ENCODE measurements at places on chromosomes 16 and 17.

GRCh38 chr17:82666931-82667667 is 18.9 kb upstream of the WDR45B start:
- no peak for DNase-seq

DNA sequence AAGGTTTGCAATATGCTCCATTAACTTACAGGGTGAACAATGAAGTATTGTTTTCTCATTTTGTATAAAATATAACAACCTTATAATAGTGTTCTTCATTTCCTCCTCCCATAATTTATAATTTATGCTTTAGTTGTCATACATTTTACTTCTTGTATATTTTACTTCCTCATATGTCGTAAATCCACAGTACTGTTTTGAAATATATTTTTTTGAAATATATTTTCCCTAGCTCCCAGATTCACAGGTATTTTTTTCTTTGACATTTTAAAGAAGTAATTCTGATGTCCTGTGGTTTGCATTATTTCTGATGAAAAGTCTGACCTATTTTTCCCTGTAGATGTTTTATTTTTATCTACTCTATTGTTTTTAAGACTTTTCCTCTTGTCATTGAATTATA is 52.7 kb downstream of the VMP1 start:
- no peak for DNase-seq

DNA sequence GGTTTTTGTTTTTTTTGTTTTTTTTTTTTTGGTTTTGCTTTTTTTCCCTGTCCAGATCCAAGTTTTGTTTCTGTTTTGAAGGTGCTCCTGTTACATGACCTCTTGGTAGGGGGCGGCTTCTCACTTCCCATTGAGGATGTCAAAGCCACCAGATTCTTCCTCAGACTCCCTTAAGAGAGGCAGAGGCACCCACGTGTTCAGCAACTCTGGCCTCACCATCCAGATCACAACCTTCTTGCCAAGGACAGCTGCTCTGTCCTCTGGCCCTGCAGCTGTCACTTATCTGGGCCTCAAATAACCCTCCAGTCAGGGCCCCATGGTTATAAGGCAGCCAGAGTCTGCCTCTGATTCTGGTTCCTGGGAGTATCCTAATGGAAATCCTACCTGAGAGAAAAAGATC is 208.5 kb downstream of the STX8 start:
- DNase-seq, result no peak

GRCh38 chr17:41500131-41500911 is 5.1 kb downstream of the KRT13 start:
- peak; percentile 66 for DNase-seq

DNA sequence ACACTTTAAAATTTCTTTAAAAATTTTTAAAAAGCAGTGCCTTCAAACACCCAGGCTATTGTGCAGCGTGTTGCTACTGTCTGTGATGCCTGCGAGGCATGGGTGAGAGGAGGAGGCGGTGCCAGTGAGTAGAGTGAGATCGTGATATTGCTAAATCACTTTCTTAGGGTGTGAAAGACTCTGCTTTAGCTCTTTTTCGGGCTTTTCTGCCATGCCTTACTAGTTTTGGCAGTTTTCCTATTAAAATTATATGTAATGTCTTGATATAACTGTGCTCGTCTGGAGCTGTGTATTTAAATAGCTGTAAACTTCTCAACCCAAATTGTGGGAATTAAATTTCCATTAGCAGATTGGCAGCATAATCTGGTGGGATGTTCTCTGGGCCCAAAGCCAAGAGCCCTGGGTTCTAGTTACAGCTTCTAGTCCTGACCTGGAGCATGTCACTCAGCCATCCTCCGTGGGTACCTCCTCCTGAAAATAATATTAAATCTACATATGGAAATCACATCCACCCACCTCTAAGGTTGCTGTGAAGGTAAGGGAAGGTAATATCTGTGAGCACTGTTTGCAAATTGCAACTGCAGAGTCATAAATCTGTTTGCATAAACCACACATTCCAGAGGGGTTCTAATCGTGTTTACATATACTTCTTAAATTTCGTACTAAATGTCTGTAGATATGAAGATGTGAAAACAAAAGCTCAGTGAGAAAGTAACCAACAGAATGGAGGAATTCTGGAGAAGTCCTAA is 264.3 kb upstream of the CACNG5 start:
- no peak for DNase-seq

- DNase-seq, result no peak
These were observed 61.0 kb upstream of the LGALS9 start for GRCh38 chr17:27569884-27570577.

- no peak for DNase-seq
These were observed 43.4 kb downstream of the SLFN5 start for GRCh38 chr17:35286120-35286781.

- no peak for DNase-seq
These were observed 33.5 kb downstream of the GNA13 start for GRCh38 chr17:65022751-65023700.

GRCh38 chr16:5472552-5472951 is 375.0 kb upstream of the EEF2KMT start:
- no peak for DNase-seq

GRCh38 chr17:79341222-79341780 is 266.7 kb downstream of the ENGASE start:
- DNase-seq, result no peak

DNA sequence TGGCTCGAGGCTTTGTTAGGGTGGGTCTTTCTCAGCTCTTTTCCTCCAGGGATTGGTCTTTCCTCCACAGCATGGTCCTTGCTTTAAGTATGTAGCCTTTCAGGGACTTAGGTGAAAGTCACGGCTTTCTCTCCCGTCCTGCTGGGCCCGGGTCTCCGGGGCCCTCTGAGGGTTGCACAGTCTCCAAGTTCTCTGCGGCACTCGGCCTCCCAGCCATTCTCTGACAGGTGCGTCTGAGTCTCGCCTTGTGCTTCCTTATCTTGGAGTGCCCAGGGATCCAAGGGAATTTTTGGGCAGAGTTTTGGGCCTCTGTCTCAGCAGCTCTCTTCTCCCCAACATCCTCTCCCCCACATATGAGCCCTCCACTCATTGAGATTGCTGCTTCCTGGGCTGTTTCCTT is 36.6 kb downstream of the ZNF750 start:
- peak; percentile 63 for DNase-seq

GRCh38 chr17:73783382-73783766 is 139.1 kb upstream of the SDK2 start:
- DNase-seq, result no peak

DNA sequence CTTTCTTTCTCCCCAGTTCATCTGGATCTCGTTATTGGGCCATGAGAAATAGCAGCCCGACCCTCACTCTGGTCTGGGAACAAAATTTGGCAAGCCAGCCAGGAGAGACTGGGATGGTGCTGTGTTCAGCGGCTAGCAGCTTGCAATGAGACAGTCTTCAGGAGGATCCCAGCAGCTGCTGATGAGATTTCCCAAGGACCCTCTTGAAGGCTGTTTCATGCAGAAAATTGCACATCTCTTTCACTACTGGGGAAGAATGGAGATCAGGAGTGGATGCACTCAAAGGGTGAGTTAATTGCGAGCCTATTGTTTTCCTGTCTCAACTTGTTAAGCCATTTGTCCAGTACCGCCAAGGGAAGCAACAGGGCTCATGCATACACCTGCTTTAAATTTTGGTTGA is 5.5 kb upstream of the COIL start:
- DNase-seq, result no peak

- no peak for DNase-seq
These were observed 13.5 kb upstream of the MYH10 start for GRCh38 chr17:8643855-8644506.

DNA sequence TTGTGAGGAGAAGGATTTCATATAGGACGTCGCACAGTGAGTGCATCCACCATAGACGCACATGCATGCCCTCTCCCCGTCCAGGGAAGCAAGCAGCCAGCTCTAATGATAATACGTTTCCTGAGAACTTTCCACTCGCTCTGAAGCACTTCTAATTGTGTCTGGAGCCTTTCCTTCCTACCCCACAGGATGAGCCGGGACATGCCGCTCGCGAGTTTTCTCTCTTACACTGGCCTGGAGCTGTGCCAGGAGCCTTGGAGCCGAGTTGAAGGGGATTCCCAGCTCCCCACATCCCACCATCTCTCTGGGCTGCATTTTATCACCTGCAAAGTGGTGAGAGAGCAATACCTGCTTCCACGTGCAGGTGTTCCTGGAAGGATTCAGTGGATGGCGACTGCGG is 368.1 kb downstream of the C16orf95 start:
- no peak for DNase-seq

GRCh38 chr16:4661661-4662060 is 31.7 kb upstream of the NUDT16L1 start:
- no peak for DNase-seq

- peak; percentile 31 for DNase-seq
These were observed 484.0 kb upstream of the ERCC4 start for GRCh38 chr16:13435873-13436474.

DNA sequence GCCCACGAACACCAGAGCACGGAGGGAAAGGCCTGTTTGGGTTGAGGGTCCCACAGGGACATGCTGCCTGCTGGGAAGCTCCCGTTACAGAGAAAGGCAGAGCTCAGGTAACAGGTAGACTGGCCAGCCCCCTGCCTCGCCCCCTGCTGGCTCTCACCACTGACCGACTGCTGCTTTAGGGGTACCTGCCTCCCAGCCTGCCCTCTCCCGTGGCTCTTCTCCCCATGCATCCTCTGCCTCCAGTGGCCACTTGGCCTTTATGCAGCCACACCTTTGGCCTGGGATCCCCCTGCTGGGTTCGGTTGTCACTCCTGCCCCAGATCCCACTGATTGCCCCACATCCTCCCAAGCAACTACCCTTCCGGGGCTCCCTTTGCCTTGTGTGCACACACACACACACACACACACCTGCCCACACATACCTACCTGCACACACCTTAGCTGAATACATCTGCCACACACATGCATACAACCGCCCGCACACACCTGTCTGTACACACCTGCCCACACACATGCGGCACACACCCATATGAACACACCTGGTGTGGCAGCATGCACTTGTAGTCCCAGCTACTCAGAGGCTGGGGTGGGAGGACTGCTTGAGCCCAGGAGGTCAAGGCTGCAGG is 7.1 kb downstream of the MCRIP1 start:
- no peak for DNase-seq

DNA sequence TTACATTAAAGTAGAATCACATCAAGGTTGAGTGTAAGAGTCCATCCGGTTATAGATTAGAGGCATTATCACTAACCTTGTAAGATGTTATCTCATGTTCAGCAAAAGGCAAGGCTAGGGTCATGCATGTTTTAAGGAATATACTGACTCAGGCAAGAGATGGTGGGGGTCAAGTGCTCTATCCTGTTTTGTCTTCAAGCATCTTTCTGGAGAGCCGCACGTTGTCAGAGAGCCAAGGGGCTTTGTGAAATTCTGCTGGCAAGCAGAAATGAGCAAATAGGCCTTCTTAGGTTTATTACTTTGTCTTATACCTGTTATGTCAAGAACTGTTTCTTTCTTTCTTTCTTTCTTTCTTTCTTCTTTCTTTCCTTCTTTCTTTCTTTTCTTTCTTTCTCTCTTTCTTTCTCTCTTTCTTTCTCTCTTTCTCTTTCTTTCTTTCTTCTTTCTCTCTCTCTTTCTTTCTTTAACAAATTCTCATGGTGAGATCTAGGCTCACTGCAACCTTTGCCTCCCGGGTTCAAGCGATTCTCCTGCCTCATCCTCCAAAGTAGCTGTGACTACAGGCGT is 47.3 kb upstream of the IL34 start:
- no peak for DNase-seq

GRCh38 chr17:77127735-77128361 is 12.9 kb upstream of the SEC14L1 start:
- no peak for DNase-seq

DNA sequence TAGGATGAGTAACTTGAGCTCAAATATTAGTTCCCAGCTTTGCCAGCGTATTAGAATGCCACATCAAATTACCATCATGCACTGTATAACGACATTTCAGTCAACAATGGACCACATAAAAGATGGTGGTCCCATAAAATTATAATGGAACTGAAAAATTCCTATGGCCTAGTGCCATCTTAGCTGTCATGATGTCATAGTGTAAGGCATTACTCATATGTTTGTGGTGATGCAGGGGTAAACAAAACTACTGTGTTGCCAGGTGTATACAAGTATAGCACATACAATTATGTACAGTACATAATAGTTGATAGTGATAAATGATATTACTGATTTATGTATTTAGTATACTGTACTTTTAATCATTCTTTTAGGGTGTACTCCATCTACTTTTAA is 54.4 kb upstream of the NETO2 start:
- DNase-seq, result no peak

DNA sequence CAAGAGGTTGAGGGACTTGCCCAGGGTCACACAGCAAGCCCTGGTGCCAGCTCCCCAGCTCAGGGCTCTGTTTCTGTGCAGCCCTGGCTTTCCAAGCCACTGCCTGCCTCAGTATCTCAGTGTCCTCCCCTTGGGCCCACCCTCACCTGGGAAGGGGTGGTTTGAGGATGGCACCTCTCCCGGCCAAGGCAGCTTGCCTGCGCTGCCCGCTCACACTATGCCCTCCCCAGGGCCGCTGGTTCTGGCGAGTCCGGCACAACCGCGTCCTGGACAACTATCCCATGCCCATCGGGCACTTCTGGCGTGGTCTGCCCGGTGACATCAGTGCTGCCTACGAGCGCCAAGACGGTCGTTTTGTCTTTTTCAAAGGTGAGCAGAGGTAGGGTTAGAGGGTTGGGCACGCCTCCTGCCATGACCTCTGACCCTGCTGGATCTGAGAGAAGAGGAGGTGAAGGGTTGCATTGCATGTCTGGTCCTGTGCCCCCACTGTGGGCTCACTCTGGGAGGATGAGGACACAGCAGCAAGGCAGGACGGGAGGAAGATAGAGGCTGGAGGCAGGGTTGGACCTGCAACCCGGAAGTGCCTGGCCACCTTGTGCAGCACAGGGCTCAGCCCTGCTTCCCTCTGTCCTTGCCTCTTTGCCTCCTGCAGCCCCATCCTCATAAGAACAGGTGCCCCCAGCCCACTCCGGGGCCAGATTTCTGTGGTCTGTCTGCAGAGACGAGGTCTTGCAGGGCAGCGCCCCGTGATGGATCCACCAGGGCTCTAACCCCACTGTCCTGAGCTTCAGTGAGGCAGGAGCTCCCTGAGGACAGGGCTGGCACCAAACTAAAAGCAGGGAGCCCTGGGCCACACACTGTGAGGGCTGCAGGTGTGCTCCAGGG is 16.7 kb downstream of the MMP15 start:
- DNase-seq, result no peak

- no peak for DNase-seq
These were observed 1387.9 kb downstream of the CDH8 start for GRCh38 chr16:60648290-60648689.

DNA sequence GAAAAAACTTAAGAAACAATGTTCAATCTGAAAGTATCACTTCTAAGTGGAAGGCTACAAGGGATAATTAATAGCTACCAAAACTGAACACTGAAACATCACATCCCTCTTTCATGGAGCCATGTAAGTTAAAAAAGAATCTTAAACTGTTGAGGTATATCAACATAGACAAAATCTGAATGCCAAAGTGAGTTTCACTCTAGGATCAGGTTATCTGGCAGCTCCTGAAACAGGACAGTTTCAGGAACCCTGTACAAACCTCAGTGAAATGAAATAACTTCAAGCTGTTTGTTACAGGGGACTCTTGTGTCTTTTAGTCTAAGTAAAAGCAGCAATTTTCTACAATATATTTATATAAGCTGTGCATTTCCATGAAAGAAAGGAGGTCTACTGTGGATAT is 73.2 kb downstream of the KANSL1 start:
- no peak for DNase-seq
